ENCODE measurements at places on chromosomes 11 and 22.

GRCh38 chr11:63682066-63683021 lies 1.0 kb downstream of the RTN3 start:
- DNase-seq, result no peak

DNA sequence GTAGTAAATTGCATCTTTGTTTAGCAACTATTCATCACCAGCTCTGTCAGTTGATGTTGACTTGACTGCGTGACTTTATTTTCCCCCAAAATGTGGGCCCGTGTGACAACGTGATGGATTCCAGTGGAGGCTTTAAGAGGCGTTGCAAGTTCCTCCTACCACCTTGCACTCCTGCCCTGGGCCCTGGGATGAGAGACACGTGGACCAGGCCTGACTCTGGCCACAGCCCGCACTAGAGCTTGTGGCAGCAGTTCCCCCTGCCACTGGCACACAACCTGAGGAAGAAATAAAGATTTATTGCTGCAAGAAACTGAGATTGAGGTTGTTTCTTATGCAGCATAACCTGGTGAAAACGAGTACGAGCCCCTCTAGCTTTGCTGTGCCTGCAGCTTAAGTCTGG lies 31.9 kb downstream of the RASD2 start:
- no peak for DNase-seq

DNA sequence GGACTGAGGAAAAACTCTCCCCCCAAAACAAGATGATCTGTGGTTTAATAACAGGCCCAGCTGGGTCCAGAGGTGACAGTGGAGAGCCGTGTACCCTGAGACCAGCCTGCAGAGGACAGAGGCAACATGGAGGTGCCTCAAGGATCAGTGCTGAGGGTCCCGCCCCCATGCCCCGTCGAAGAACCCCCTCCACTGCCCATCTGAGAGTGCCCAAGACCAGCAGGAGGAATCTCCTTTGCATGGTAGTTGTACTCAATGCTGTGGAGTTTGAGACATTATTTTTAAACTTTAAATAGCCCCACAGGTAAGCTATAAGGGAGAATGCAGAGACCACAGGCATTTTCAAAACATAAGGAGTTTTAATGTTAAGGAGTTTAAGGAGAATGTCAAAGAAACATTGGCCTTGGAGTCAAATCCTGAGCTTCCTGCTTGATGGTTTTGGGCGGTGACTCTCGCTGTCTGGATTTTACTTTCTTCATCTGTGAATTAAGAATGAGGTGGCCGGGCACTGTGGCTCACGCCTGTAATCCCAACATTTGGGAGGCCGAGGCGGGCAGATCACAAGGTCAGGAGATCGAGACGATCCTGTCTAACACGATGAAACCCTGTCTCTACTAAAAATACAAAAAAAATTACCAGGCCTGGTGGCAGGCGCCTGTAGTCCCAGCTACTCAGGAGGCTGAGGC lies 6.8 kb downstream of the APOL1 start:
- no peak for DNase-seq

- DNase-seq, result no peak
These were observed 437.8 kb upstream of the CCDC90B start for GRCh38 chr11:83723999-83724398.

- DNase-seq, result no peak
These were observed 68.2 kb downstream of the GALNT18 start for GRCh38 chr11:11553573-11553972.

All from effector CD8-positive, alpha-beta T cell (primary cell).